ENCODE measurements at places on chromosomes 3 and 15. TPM values are rescaled to one million over a fixed set of nuclear protein-coding genes. Genes with fewer than 3 reads are reported as not detected.

PLA2G4E gene
- 0.12 TPM for total RNA-seq

NOP10 gene
- 188 TPM for total RNA-seq

BFSP2 gene
- not detected for total RNA-seq

FMN1 gene
- total RNA-seq: 45.2 TPM

KCNMB3 gene
- 2.0 TPM for total RNA-seq

XCR1 gene
- total RNA-seq: 2.0 TPM

C3orf49 gene
- total RNA-seq: not detected

B2M gene
- 4,127 TPM for total RNA-seq

SUCLG2 gene
- 57.1 TPM for total RNA-seq

ALDH1A2 gene
- 26.6 TPM for total RNA-seq

LEKR1 gene
- 0.76 TPM for total RNA-seq

MCF2L2 gene
- 0.52 TPM for total RNA-seq

EBLN2 gene
- total RNA-seq: 4.0 TPM

ZKSCAN7 gene
- 6.0 TPM for total RNA-seq

IGSF10 gene
- total RNA-seq: 7.2 TPM

GOLGA8H gene
- total RNA-seq: 0.55 TPM

SLC51A gene
- total RNA-seq: not detected

GPR156 gene
- total RNA-seq: 0.34 TPM

DAZL gene
- total RNA-seq: not detected

CD276 gene
- total RNA-seq: 71.9 TPM

KIF15 gene
- 1.8 TPM for total RNA-seq

TGM5 gene
- not detected for total RNA-seq
